NCI-H1694 (cell line): ENCODE measurements at places on chromosomes 1 and 21.

GRCh38 chr1:2350501-2350900 is 40.9 kb downstream of the MORN1 start:
- DNase-seq = no peak

DNA sequence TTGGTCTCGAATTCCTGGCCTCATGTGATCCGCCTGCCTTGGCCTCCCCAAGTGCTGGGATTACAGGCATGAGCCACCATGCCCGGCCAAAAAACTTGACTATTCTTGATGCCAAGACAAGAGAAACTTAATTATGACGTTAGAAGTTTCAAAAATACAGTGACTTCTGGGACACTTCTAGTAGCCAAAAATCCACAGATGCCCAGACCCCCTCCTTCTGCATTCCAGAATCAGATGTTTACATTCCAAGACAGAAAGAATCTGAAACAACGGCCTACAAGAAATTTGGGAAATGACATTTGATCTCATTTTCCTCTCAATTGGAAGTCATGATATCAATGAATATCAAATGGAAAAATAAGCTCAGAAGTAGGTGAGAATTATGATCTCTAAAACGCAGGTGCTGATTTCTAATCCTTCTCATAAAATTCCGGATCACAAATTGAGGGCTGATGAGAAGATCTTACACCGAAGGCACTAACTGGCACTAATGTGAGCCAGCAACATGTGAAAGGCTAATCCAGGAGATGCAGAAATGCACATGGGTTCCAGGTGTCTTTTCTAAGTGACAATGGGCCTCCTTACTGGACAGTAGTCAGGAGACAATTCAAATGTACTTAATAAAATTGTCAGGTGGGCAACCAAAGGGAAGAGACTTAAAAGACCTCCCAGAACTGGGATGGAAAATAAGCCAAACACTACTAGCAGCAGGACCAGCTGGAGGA is 5.5 kb downstream of the RAB29 start:
- DNase-seq = no peak

- no peak for DNase-seq
Observed at GRCh38 chr21:33367309-33367973, 35.8 kb upstream of the IFNGR2 start.

DNA sequence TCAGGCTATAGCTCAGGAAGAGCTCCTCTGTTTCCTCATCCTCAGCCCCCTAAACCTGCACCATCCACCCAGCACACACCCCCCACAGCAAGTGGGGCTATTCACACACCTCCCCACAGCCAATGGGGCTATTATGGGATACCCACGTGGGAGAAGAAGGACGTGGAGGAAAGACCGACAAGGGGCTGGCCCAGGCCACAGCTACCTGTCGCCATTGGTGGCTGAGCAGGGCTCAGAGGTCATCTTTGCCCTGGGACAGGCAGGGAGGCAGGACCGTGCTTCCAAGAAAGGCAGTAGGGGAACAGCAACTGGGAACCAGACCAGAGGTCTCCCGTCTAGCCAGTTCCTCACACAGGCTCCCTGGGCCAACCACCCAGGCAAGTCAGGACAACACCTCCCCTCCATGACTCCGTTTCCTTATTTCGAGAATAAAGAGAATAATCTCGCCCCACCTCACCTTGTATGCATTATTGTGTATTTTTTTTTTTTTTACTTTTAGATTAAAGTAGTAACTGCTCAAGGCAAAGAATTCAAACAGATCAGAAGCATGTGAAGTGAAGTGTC is 92.3 kb upstream of the TARDBP start:
- no peak for DNase-seq

DNA sequence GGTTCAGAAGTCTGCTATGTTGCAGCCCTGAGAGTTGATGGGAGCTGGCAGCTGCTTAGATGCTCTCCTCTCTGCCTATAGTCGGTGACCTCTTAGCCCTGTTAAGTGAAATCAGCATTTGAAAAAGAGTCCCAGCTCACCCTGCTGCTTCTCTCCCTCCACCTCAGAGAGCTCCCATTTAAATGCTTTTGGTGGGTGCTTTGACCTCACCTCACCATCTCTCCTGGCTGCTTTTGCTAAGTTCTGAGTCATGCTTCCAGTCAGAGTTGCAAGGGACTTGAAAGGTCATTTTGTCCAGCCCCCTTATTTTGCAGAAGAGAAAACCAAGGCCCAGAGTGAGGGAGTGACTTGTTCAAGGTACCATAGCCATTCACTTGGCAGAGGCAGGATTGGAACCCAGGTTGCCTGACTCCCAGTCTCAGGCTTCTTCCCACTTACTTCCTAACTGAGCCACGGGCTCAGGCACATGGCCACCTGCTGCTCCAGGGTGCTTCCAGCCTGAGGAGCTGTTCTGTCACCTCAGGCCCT is 3.3 kb downstream of the MAPKAPK2 start:
- DNase-seq = no peak

DNA sequence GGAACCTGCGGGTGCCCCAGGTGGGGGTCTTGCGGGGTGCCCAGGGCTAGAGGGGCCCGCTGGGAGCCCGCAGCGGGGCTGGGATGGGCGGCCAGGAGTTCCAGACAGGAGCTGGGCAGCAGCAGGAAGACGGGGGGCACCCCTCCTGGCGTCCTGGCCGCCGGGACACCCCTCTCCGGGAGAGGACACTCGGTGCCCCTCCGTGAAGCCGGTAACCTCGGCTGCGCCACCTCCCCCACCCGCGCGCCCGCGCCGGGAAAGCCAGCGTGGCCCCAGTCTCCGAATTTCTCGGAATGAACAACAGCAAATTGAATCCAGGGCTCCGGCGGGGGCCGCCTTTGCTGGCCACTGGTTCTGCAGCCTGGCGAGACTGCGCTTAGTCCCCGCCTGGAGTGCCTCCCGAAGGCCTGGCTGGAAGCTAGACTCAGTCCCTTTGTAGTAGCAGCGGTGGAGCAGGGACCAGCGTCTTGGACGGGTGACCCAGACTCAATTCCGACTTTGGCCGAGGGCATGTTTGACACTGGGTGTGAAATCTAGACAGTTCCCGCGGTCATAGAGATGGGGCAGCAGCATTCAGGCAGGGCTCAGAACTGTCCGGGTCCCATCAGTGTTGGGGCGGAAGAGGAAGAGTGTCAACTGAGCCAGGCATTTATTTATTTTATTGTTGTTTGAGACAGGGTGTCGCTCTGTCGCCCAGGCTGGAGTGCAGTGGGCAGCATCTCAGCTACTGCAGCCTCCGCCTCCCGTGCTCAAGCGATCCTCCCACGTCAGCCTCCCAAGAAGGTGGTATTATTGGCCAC is 773 bp downstream of the IFNGR2 start:
- DNase-seq = no peak

DNA sequence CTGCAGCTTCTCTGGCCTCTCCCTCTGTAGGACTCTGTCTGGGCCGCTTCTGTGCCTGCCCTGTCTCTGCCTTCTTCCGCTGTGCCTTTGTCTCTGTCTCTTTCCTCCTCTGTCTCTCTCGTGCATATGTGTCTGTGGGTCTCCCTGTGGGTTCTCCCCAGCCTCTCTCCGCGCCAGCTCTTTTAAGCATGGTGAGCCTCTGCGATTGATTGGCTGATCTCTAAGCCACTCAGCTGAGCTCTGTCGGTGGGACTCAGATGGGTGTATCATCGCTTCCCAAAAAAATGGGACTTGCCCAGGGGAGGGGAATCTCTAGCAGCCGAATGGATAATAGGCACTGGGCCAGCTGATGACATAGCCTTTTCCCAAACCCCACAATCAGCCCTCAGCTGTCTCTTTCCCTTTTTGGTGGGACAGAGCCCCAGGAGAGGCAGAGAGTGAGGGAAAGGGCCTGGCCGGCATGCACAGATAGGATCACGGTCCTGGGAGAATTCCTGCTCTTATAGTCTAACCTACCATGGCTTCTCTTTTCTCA is at the start of gene ADAMTS4:
Gene ADAMTS4 (minus strand): TSS at position 158 of the 535 bp plus-strand sequence. CDS start 427 bp downstream, outside the sequence.
- DNase-seq = peak; percentile 98

GRCh38 chr21:27548486-27548885 is 581.6 kb upstream of the ADAMTS5 start:
- no peak for DNase-seq

GRCh38 chr1:25685938-25686665 is 69.5 kb downstream of the MAN1C1 start:
- DNase-seq = no peak

GRCh38 chr1:245380790-245381535 is 226.2 kb downstream of the KIF26B start:
- DNase-seq = peak; percentile 49

DNA sequence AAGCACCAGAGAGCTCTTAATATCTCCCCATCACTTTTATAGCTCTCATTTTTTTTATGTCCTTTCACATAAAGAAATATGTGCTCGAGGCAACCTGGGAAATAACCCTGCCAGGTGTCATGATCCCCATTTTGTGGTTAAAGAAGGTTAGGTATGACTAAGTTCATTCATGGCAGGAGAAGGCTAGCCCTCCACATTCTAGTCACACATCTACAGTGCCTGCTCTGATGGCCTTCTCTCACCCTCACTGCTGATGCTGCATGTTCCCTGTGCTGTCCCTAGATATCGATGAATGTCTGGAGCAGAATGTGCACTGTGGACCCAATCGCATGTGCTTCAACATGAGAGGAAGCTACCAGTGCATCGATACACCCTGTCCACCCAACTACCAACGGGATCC is 187.5 kb downstream of the TPR start:
- no peak for DNase-seq

DNA sequence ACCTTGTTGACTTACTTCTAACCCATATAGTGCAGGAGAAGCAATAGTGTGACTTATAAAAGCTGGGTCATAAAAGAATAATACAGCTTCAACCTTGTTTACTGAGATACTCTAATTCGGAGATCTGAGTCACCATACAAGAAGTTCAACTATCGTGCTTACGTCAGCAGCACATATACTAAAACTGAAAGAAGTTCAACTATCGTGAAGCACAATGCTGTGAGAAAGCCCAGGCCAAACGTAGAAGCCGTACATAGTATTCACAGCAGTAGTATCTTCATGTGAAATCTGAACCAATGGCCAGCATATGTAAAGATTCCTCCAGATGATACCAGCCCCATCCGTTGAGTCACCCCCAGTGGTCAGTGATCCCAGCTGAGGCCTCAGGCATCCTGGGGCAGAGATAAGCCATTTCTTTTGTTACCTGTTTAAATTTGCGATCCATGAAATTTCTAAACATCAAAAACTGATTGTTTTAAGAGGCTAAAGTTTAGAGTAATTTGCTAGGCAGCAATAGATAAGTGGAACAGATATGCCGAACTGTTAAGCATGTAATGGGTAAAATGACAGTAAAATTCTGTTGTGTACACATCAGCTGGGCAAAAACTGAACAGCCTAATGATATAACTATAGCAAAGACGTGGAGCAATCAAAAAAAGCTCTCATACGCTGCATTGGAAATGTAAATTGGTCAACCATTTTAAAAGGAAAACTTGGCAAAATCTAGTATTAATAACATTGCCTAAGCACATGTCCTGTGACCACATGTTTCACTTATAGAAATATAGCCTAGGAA is 53.9 kb upstream of the SAMD13 start:
- DNase-seq = no peak

DNA sequence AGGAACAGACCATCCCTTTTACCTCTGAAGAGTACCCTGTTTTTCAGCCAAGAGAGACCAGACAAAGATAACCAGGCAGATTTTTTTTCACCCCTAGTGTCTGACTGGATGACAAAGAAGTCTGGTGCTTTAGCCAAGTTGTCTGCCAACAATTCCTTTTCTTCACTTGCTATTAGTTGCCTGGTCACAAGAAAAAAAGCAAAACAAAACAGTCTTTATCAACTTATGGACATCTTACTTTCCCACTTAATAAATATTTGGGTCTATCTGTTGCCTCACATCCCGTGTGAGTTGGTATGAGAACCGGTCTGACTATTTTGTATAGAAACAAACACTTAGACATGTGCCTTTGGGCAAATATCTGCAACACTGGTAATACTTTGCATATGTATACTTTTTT is 662.9 kb downstream of the PLPP3 start:
- no peak for DNase-seq
